Suprapubic skin (tissue), 4 donors: ENCODE measurements at places on chromosomes 3 and 15.

DNA sequence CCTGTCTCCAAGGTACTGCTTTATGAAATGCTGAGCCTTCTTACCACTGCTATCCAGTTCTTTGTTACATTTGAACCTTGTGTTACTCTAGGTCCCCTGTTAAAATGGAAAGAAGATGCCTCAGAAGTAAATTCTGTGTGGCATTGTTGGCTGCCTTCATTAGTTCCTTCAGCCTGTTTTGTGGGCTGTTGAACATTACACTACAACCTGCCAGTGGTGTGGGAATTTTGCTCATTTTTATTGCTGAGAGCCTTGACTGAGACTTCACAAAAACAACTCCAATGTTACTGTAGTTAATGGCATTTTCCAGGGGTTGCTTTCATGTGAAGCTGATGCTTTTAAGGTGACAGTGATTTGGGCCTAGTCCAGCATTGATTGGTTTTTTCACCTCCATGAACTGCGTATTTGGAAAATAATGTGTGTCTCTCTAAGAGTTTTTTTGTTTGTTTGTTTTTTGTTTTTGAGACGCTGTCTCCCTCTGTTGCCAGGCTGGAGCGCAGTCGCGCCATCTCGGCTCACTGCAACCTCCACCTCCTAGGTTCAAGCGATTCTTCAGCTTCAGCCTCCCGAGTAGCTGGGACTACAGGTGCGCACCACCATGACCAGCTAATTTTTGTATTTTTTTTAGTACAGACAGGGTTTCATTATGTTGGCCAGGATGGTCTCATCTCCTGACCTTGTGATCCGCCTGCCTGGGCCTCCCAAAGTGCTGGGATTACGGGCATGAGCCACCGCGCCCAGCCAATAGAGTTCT lies 4.3 kb downstream of the MAPK6 start:
- no peaks in the 10 kb centered on the region for H3K27me3 ChIP-seq
- no peak for DNase-seq
- H3K36me3 ChIP-seq: peaks cover 3% of the 10 kb centered on the region
- peak overlapping the region; percentile 96 for H3K27ac ChIP-seq
- peaks cover 31% of the 10 kb centered on the region for H3K4me1 ChIP-seq

DNA sequence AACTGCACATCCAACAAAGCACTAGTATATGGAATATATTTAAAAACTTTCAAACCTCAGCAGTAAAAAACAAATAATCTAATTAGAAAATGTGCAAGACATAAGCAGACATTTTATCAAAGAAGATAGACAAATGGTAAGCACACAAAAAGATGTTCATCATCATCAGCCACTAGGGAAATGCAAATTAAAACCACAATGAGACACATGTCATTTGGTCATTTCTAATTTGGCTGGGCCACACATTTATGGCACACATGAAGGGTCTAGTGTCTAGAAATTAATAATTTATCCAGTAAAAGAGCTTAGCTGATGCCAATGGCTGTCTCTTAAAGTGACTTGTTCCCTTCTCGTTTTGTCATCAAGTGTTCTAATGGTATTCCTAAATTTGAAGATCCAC lies 45.8 kb downstream of the ARHGAP31 start:
- DNase-seq: no peak
- H3K4me3 ChIP-seq: no peak overlapping the region
- H3K36me3 ChIP-seq: no peaks in the 10 kb centered on the region
- no peaks in the 10 kb centered on the region for H3K27me3 ChIP-seq
- no peak overlapping the region for H3K27ac ChIP-seq

- H3K36me3 ChIP-seq: no peaks in the 10 kb centered on the region
- DNase-seq: no peak
- peaks cover 4% of the 10 kb centered on the region for H3K27me3 ChIP-seq
- H3K27ac ChIP-seq: no peak overlapping the region
- no peak overlapping the region for H3K4me3 ChIP-seq
These were observed 34.9 kb upstream of the MEIS2 start for GRCh38 chr15:37135225-37135624.

- H3K4me1 ChIP-seq: peaks cover 32% of the 10 kb centered on the region
- peak overlapping the region; percentile 68 for H3K27ac ChIP-seq
- no peaks in the 10 kb centered on the region for H3K36me3 ChIP-seq
- no peaks in the 10 kb centered on the region for H3K27me3 ChIP-seq
- no peak overlapping the region for H3K4me3 ChIP-seq
- no peak for DNase-seq
These were observed 481.5 kb downstream of the LPP start for GRCh38 chr3:188635258-188636042.

GRCh38 chr3:168248383-168249204 lies 152.9 kb upstream of the GOLIM4 start:
- DNase-seq: no peak
- peaks cover 37% of the 10 kb centered on the region for H3K27me3 ChIP-seq
- H3K4me1 ChIP-seq: peaks cover 23% of the 10 kb centered on the region
- H3K4me3 ChIP-seq: peak overlapping the region; percentile 63
- no peak overlapping the region for H3K27ac ChIP-seq

DNA sequence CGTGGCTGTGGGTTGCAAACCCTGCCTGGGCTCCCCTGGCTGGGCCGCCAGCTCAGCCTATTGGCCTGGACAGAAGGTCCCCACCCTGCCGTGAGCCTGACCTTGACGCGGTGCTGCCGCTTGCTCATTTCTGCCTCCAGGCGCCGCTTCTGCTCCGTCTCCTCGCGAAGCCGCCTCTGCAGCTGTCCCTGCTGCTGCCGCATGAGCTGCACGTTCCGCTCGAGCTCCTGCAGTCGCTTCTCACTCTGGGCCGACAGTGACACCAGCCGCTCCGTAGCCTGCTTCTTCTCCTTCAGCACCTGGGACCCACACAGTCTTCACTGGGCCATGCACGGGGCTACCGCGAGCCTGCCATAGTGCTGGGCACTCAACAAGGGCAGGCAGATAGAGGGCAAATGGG lies 21.7 kb downstream of the KIF7 start:
- no peaks in the 10 kb centered on the region for H3K27me3 ChIP-seq
- H3K4me3 ChIP-seq: no peak overlapping the region
- H3K36me3 ChIP-seq: peaks cover 45% of the 10 kb centered on the region
- no peaks in the 10 kb centered on the region for H3K4me1 ChIP-seq
- no peak overlapping the region for H3K27ac ChIP-seq

GRCh38 chr3:41115069-41115468 lies 84.2 kb upstream of the CTNNB1 start:
- no peaks in the 10 kb centered on the region for H3K36me3 ChIP-seq
- no peaks in the 10 kb centered on the region for H3K27me3 ChIP-seq
- DNase-seq: no peak
- no peak overlapping the region for H3K27ac ChIP-seq
- peaks cover 16% of the 10 kb centered on the region for H3K4me1 ChIP-seq
- no peak overlapping the region for H3K4me3 ChIP-seq

DNA sequence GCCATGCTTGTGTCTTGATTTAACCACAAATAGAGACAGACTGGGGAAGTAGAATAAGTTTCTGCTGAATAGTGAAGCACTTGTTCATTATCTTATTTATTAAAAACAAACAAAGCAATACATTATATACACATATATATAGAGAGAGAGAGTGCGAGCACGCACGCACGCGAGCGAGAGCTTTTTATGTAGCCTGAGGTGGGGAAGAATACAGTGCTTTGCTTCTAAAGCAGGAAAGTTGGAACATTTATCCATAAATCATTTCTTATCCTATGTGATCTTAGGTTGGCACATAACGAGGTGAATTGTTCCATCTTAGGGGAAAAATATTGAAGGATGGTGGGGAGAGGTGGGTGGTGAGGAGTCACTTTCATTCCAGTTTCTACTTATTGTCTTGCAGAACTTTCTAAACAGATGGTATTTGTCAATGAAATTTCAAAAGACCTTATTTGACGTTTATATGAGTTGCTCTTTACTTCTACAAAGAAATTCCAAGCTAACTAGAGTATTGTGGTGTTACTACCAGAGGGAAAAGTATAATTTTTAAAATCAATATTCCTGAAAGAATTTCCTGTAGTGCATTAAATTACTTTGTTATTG lies 110.0 kb downstream of the ATG7 start:
- H3K4me3 ChIP-seq: no peak overlapping the region
- peaks cover 14% of the 10 kb centered on the region for H3K4me1 ChIP-seq
- H3K27ac ChIP-seq: no peak overlapping the region

GRCh38 chr15:50247819-50248655 lies 17.5 kb downstream of the HDC start:
- no peaks in the 10 kb centered on the region for H3K36me3 ChIP-seq
- no peak overlapping the region for H3K4me3 ChIP-seq
- no peak overlapping the region for H3K27ac ChIP-seq
- DNase-seq: no peak

DNA sequence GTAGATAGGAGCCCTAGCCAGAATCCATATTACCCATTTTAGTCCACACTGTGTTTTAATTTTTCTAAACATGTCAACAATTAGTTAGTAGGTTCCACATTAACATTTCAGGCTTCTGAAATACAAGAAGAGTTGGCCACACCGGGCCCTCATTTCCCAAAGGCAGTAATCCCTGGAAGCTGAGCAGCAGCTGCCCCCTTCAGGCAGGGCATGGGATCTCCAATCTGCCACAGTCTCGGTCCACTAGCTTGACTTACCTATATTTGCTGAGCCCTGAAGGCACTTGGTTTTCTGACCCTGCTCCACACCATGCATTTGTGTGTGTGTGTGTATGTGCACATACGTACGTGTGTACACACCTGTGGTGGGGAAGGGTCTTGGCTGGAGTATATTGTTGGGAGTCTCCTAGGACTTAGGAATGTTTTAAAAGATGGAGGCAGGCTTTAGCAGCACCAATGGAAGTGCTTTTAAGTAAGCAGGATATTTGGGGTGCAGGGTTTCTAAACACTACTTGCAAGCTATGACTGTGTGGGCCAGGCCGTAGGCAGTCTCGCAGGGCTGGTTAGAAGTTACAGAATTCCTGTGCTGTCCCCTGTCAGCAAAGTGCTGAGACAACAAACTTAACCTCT lies 71.2 kb upstream of the SOX14 start:
- no peaks in the 10 kb centered on the region for H3K27me3 ChIP-seq
- H3K4me1 ChIP-seq: no peaks in the 10 kb centered on the region
- H3K36me3 ChIP-seq: no peaks in the 10 kb centered on the region
- no peak for DNase-seq

DNA sequence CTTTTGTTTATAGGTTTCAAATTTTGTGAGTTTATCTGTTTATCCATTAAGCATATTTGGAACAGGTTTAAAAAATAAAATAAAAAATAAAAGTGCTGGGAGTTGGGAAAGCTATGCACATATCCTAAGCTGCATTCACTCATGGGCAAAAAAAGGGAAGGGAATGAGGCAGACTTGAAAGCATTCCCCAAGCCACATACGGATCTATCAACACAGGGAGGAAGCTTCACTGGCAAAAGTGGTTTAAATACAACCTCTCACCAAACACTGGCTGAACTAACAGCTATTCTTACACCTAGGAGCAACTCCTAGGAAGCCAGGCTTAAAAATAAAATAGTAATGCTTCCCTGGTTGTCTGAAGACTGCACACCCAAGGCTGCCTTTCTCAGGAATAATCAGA lies 101.2 kb downstream of the PCCB start:
- DNase-seq: no peak
- peaks cover 39% of the 10 kb centered on the region for H3K36me3 ChIP-seq
- H3K27ac ChIP-seq: no peak overlapping the region
- H3K4me1 ChIP-seq: no peaks in the 10 kb centered on the region
- no peaks in the 10 kb centered on the region for H3K27me3 ChIP-seq

DNA sequence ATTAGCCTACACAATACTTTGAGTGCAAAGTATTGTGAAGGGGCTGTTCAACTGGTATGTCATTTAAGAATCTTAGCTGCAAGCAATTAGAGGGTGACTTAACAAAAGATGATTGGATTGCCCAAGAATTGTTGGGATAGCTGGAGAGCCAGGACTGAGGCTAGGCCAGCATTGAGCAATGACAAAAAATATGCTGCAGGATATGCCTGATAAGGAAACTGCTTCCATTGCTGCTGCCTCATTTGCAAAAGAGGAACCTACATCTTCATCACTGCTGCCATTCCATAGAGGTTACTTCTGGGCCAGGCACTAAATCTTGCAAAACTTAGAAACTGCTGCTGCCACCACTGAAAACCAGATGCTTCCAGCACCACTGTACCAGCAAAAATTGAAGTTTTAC lies 108.0 kb upstream of the TBC1D5 start:
- H3K27me3 ChIP-seq: no peaks in the 10 kb centered on the region
- H3K4me1 ChIP-seq: no peaks in the 10 kb centered on the region
- H3K27ac ChIP-seq: no peak overlapping the region
- no peak overlapping the region for H3K4me3 ChIP-seq

- no peak overlapping the region for H3K27ac ChIP-seq
- H3K4me3 ChIP-seq: no peak overlapping the region
- no peak for DNase-seq
- no peaks in the 10 kb centered on the region for H3K27me3 ChIP-seq
- H3K4me1 ChIP-seq: no peaks in the 10 kb centered on the region
- no peaks in the 10 kb centered on the region for H3K36me3 ChIP-seq
These were observed 273.8 kb upstream of the DCBLD2 start for GRCh38 chr3:99175276-99175812.

DNA sequence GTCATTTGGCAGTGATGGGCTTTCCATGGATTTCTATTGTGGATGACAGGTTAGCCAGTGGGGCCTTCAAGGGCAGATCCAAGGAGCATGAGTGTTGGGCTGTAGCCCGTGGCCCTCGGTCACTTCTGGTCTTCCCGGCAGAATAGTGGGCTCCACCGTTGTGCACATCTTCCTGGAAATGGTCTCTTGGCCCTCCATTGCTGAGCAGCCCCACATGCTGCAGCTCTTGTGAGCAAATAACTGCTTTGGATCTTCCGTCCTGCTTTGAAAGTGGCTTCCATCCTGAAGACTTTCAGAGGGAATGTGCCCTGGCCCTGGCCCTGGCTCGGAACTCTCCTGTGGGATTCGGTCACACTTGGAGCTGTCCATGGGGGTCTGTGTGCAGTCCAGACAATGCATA lies 102.8 kb downstream of the SNRPN start:
- H3K27me3 ChIP-seq: no peaks in the 10 kb centered on the region
- peak; percentile 68 for DNase-seq
- H3K4me1 ChIP-seq: no peaks in the 10 kb centered on the region
- H3K27ac ChIP-seq: no peak overlapping the region

GRCh38 chr15:78063970-78064385 lies 13.5 kb downstream of the TBC1D2B start:
- no peak overlapping the region for H3K4me3 ChIP-seq
- H3K4me1 ChIP-seq: peaks cover 95% of the 10 kb centered on the region
- H3K27ac ChIP-seq: peak overlapping the region; percentile 90
- no peaks in the 10 kb centered on the region for H3K27me3 ChIP-seq
- no peaks in the 10 kb centered on the region for H3K36me3 ChIP-seq
